Fibroblast of skin of abdomen (primary cell): ENCODE measurements at places on chromosomes 1 and 21.

DNA sequence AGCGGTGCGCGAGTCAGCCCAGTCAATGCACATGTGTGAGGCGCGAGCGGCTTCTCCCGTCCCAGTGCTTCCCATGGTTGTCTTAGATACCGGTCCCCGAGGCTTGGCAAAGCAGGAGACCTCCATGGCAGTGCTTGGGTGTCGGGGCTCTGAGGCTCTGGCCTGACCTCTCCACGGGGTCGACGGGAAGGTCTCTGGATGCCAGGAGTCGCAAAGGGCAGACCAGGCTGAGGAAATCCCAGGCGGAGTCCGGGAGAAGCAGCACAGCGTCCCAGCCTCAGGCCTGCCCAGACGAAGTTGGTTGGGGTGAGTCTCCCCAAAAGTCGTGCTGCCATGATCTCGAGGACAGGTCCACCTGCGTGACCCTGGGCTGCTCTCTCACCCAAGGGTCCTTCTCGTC, 3881.6 kb downstream of the SRGAP2C start:
- DNase-seq: no peak

- DNase-seq: no peak
Measured at GRCh38 chr1:24383381-24383940, 30.1 kb downstream of the STPG1 start.

DNA sequence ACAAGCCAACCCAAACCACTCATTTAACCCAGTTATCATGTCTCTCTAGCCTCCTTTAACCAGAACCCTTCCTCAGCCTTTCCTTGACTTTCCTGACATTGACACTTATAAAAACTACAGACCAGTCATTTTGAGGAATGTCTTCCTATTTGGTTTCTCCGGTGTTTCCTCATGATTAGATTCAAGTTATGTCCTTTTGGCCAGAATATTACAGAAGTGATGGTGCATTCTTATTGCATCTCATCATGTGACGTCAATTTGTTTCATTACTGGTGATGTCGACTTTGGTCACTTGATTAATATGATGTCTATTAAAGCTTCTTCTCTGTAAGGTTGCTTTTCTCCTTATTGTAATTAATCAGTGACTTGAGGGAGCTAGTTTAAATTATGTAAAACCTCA, 6.1 kb upstream of the RCSD1 start:
- DNase-seq: no peak

DNA sequence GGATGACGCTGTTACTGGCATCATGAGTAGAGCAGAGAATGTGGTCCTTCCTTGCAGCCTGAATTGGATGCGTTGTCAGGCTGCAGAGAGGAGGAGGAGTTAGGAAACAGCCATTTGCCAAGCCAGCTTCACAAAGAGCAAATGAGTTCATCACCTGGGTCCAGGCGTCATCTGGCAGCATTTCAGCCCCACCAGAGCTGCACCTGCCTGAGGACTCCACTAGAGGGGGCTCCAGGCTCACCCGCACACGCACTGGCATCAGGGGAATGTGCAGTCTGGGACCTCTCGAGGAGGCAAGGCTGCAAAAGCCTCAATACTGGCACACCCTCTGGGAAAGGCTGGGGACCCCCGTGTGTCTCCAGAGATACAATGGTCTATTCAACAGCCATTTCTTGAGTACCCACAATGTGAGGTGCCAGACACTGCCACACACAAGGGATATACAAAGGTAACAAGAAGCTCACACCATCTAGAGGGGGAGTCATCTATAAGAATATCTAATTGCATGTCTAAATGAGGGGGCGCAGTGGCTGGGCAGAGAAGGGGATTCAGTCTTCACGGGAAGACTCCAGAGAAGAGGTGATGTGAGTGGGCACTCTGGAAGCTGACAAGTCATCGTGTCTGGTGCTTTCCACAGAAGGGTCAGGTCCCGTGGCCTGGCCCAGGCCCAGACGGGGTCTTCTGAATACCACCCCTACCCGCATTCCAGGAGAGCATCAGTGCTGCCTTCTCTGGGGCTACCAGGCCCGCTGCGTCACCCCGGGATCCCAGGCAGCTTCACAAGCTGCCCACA, 53.5 kb upstream of the CNTN2 start:
- DNase-seq: peak; percentile 66

- DNase-seq: no peak
Measured at GRCh38 chr21:41712201-41712600, 54.7 kb downstream of the RIPK4 start.

DNA sequence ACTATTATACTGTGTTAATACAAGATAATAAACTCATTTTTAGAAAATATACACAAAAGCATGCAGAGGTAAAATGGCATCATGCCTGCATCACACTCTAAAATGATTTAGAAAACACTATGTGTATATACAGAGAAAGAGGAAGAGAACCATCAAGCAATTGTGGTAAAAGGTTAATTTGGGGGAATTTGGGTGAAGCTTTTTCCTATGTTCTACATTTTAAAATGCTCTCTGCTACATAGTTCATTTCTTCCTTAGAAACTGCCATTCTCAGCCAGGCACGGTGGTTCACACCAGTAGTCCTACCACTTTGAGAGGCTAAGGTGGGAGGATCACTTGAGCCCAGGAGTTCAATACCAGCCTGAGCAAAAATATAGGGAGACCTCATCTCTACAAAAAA, 44.1 kb downstream of the GON4L start:
- no peak for DNase-seq

- no peak for DNase-seq
Measured at GRCh38 chr1:153253693-153254092, 5.8 kb upstream of the LORICRIN start.

DNA sequence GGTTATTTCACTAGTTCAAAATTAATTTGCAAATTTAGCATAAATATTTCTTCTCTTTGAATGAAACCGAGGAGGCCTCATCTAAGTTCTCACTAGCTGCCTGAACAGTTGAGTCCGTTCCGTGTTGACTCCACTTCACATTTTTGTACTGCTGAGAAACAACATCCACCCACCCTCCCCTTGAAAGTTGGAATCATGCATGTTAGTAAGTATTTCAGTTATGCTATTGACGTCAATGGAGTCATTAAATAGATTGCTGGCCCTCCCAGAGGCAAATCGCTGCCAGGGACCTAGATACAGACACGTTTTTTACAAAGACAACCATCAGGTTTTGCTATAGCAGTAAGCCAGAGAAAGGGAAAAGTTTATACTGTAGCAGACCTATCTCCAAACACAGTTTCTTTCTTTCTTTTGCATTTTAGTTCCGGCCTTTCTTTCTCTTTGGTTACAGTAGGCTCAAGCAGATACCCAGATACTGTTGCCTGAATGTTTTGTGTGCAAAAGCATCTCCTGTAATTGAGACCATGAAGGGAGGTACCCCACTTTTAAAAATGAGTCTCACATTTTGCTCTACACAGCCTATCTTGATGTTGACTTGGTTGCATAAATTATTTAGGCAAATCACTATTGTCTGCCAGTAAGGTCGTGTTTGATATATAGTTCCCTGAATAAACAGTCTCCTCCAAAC, 262.6 kb upstream of the SGIP1 start:
- DNase-seq: peak; percentile 99

DNA sequence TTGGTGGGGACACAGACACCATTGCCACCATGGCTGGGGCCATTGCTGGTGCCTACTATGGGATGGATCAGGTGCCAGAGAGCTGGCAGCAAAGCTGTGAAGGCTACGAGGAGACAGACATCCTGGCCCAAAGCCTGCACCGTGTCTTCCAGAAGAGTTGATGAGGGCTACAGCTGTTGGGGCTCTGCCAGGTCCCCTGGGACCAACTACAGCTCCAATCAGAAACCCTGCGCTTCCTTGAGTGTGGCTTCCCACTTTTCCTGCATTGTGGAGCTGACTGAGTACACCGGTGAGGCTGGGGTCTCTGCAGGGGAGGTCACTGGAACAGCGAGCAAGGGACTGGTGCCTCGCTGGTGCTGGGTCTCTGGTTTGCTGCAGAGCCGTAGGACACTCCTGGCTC, 4.5 kb downstream of the ADPRS start:
- DNase-seq: no peak

DNA sequence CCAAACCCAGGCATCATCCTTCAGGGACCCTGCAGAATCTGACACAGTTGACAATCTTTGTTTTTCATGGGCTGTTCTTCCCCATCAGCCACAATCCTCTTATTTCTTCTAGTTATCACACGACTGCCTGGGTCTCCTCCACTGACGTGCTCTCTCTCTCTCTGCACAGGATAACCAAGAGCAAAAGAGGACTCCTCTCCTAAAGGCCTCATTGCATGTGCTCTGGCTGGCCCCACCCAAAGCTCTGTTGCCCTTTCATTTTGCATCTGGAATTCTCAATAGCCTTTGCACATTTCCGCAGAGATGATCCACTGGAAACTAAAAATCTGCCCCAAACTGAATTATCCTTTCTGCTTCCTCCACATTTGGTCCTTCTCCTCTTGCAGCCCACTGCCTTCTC, 58.5 kb downstream of the KANK4 start:
- DNase-seq: no peak

DNA sequence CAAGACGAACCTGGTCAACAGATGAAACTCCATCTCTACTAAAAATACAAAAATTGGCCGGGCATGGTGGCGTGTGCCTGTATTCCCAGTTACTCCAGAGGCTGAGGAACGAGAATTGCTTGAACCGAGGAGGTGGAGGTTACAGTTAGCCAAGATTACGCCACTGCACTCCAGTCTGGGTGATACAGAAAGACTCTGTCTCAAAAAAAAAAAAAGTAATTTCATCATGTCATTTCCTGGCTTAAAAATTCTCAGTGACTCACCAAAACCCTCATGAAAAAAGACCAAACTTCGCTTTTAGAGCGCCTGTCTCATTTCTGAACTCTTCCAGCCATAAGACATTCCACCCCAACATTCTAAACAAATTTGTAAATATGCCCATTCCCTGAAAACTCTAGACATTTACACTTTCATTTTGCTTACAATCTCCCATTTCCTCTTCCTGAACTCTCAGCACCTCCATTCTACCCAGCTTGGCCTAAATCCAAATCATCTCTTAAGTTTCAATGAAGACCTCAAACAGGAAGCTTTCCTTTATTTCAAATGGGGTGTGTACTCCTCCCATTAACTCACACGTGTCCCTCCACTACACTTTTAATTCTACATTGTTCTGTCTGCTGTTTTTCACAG, 50.5 kb upstream of the PRRC2C start:
- peak; percentile 79 for DNase-seq

- no peak for DNase-seq
Measured at GRCh38 chr1:3139451-3139852, 70.4 kb downstream of the PRDM16 start.

- no peak for DNase-seq
Measured at GRCh38 chr1:58709540-58710175, 9.8 kb upstream of the MYSM1 start.

DNA sequence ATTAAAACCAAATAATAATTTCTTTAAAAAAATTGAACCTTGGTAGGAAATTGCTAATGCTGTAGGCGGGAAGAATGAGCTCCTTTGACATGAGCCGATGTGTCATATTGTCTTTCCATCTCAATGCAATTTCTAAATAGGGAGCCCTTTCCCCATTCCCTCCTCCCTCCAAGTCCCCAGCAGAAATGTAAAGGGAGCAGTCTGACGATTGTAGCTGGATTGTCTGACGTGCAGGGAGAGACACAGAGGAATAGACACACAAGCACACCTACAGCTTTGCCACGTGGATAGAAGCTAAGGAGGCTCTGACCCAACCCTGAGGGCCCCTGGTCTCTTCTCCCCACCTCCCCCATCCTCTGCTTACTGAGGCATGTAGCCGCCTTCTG, 3.6 kb upstream of the SYT6 start:
- no peak for DNase-seq

- peak; percentile 9 for DNase-seq
Measured at GRCh38 chr21:28675331-28676041, 317.2 kb downstream of the LTN1 start.

GRCh38 chr1:167301355-167301754, 80.7 kb downstream of the POU2F1 start:
- no peak for DNase-seq

DNA sequence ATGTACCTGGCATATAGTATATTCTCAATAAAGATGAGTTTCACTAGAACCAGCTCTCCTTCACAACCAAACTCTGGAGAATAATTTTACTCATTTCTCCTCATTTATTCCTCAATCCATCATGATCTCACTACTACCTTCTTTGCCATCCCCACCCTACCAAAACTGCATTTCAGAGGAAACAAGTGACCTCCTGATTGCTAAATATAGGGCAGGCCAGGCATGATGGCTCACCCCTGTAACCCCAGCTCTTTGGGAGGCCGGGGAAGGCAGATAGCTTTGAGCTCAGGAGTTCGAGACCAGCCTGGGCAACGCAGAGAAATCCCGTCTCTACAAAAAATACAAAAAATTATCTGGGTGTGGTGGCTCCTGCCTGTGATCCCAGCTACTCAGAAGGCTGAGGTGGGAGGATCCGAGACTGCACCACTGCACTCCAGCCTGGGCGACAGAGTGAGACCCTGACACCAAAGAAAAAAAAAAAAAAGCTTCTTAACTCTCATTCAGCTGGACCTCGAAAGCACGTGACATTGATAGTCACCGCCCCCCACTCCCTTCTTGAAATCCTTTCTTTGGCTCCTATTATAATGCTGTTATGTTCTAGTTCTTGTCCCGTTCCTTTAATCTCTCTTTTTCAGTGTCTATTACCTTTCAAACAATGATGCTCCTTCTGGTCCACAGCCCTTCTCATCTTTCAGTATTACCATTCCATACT, 2.1 kb downstream of the TESK2 start:
- no peak for DNase-seq

DNA sequence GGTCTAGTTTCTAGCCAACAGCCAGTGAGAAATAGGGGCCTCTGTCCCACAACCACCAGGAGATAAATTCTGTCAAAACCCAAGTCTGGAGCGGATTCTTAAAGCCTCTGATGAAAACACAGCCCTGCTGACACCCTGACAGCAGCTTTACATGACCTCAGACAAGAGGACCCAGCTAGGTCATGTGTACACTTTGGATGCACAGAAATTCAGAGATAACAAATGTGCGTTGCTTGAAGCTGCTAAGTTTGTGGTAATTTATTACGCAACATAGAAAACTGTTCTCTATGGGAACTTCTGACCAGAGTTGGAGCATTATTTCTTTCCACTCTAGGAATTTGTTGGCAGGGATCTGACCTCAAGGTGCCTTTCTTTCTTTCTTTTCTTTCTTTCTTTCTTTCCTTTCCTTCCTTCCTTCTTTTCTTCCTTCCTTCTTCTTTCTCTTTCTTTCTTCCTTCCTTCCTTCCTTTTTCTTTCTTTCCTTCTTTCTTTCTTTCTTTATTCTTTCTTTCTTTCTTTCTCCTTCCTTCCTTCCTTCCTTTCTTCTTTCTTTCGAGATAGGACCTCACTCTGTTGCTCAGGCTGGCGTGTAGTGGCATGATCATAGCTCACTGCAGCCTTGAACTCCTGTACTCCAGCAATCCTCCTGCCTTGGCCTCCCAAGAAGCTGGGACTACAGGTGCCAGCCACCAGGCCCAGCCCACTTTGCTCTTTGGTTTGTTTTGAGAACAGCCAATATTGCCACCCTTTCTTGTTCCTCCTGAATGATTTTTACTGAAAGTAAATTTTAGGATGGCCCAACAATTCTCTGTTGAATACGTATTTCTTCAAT, 14.9 kb upstream of the HMGCS2 start:
- DNase-seq: peak; percentile 33
